ENCODE measurements at places on chromosomes 7 and 10.

DNA sequence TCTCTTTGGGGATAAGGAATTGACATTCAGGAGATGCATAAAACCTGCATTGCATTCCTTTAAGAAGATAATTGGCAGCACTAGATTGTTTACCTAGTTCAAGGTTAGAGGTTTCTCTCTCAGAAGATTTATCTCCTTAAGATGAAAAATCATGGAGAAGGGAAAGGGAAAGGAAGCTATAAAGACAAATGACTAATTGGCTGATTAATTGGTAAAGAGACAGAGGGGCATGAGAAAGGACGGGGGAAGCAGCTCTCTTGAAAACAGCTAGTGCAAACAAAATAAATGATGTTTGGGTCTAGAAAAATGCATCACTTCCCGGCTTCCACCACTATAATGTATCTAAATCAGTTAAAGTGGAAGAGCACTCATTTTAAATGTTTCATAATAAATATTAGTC is 941.2 kb downstream of the XPNPEP1 start:
- no peak for DNase-seq

DNA sequence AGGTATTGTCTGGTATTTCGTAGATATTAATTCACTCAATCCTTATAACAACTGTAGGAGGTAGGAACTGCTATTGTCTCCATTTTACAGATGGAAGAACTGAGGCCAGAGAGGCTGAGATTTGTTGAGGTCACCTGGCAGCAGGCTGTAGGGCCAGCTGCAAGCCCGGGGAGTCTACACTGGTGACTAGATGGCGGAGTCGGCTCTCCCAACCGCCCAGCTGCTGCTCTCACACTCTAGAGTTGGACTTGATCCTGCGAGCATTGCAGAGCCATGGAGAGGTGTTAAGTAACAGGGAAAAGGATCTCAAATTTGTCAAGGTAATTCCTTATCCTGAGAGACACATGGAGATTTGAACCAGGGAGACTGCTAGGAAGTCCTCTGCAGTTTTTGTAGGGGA is 124.1 kb downstream of the CAMK1D start:
- no peak for DNase-seq

DNA sequence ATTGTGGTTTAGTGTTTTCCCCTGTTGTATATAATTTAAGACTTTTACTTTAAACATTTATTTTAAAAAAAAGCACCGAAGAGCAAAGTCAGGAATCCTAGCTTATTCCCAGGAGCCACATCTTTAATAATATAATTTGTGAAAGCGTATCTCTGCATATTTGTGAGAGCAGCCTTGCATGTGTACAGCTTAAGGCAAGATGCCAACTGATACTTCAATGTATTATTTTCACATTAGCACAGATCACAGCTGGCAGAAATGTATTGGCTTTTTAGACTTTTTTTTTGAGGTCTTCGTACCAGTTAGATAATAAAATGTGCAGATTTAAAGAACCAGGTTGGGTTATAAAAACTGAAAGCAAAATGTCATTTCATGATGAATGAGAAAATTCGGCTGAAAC is 845.7 kb upstream of the POT1 start:
- DNase-seq, result peak; percentile 23

DNA sequence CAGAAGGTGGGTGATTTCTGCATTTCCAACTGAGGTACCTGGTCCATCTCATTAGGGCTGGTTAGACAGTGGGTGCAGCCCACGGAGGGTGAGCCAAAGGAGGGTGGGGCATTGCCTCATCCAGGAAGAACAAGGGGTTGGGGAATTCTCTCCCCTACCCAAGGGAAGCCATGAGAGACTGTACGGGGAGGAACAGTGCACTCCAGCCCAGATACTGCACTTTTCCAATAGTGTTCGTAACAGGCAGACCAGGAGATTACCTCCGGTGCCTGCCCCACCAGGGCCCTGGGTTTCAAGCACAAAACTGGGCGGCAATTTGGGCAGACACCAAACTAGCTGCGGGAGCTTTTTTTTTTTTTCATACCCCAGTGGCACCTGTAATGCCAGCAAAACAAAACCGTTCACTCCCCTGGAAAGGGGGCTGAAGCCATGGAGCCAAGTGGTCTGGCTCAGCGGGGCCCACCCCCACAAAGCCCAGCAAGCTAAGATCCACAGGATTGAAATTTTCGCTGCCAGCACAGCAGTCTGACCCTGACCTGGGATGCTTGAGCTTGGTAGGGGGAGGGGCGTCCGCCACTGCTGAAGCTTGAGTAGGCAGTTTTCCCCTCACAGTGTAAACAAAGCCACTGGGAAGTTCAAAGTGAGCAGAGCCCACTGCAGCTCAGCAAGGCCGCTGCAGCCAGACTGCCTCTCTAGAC is 31.2 kb downstream of the ARMC10 start:
- DNase-seq, result no peak

GRCh38 chr10:18312374-18313139 is 172.3 kb downstream of the CACNB2 start:
- DNase-seq, result peak; percentile 64

GRCh38 chr7:157612009-157612663 is 275.3 kb downstream of the DNAJB6 start:
- no peak for DNase-seq

- no peak for DNase-seq
These were observed 8.5 kb downstream of the ARL4A start for GRCh38 chr7:12695965-12696364.

DNA sequence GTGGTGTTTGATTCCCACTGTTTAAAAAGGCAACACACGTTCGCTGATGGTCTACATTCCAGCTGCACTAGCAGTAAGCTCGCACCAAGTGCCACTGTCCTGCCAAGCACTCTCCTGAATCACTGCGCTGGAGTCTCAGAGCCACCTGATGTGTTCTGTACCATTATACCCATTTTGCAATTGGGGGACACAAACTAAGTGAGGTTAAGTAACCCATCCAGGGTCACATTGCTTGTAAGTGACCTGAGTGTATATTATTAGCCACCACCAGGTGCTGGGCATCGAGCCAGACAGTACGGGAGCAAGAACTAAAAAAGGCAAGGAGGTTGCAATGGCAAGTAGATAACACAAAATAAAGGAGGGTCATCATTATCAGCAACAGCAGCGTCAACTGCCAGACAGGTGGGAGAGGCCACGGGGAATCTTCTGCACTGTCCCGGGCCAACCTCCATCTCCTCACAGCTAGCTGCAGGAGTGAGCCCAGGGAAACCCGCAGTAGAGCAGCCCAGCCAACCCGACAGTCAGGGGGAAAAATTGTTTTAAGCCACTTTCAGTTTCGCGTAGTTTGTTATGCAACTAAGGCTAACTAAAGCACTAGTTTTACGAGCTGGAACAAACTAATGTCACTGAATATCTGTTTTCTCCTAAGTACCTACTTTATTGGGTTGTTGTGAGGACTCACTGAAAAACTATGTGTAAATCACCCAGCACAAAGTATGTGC is 712 bp upstream of the CPVL start:
- no peak for DNase-seq

- DNase-seq, result peak; percentile 67
These were observed at the start of gene CELF2 for GRCh38 chr10:11017570-11018431. Gene CELF2, plus strand, starts transcription at chr10:11017872. Its CDS starts 218 bp downstream, at chr10:11018090.

- peak; percentile 80 for DNase-seq
These were observed 139.5 kb upstream of the CHST15 start for GRCh38 chr10:124232686-124233545.

DNA sequence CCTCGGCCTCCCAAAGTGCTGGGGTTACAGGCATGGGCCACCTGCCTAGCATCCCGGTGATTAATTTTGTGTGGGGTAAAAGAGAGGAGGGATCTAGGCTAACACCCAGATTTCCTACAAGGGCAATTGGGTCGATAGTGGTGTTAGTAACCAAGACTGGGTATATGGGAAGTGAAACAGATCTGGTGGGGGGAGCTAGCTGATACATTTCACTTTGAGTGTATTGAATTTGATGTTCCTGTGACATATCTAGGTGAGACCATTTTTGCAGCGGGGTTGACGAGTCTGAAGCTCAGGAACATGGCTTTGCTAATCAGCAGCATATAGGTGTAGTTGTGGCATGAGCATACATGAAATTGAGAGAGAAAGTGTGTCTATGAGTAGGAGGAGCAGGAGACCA is 12.0 kb downstream of the CLCN1 start:
- no peak for DNase-seq

DNA sequence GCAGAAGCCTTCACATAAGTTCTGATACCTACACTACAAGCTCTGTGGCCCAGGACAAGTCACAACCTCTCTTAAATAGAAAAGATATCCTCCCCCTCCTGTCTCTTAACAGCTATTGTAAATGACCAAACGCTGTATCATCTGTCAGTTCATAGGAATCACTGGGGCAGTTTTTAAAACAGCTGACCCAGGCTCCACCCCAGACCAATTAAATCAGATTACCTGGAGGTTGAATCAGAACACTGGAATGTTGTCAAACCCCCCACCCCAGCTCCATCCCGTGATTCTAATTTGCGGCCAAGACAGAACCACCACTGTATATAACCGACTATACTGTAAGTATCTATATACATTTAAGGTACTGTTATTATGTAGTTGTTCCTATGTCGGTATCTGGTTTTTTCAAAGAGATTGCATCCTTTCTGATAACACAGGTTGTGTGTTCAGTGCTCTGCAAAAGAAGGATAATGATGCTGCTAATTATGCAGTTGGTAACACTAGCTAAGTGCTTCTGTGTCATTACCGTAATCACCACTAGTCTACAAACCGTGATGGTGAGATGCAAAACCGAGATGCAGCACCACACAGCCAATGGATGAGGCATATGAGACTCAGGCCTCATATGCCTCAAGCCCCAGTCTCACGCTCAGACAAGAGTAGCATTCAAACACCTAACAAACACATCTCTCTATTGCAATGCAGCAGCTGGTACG is 47.4 kb downstream of the TNS3 start:
- DNase-seq, result peak; percentile 51

Measured in SK-N-SH (cell line).